Adipocyte (in vitro differentiated cells): ENCODE measurements at places on chromosomes 11 and 22.

GRCh38 chr11:43392713-43393112, 34.0 kb downstream of the TTC17 start:
- DNase-seq: no peak

GRCh38 chr11:28464252-28464867, 356.2 kb downstream of the METTL15 start:
- peak; percentile 61 for DNase-seq

GRCh38 chr11:14480716-14481115, 18.9 kb downstream of the COPB1 start:
- DNase-seq: no peak

- no peak for DNase-seq
Measured at GRCh38 chr11:128018692-128019091, 568.7 kb downstream of the ETS1 start.

DNA sequence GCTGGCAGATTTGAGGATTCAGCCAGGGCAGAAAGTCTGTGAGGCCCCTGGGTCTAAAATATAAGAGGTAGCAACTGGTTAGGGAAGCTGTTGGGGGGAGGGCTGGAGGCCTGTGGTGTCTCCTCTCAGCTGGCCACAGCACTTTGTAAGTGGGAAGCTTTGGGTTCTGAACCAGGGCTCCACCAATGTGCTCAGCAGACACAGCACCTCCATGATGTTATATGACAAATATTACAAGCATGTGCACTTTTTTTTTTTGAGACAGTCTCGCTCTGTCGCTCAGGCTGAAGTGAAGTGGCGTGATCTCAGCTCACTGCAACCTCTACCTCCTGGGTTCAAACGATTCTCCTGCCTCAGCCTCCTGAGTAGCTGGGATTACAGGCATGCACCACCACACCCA, 8.0 kb downstream of the ARHGAP1 start:
- DNase-seq: no peak

DNA sequence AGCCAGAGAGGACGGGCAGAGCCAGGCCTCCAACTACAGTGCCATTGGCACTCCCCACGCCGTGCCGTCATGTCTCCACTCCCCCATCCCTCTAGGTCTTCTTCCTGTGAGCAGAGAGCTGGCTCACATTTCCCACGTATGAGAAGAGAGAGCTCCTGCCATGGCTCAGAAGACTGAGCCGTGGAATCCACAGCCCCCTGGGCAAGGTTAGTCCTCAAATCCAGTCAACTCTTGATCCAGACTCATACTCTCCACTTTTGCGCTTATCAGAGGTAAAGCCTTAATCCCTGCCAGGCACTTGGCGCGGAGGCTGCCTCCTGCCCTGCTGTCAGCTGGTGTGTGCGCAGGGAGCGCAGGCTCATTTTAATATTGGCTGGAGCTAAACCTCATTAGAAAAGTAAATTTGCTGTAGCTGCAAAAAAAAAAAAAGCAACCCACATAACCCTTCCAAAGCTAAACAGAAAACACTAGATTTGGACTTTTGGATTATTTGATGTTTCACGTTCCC, 4.7 kb downstream of the B3GAT1 start:
- no peak for DNase-seq

- no peak for DNase-seq
Measured at GRCh38 chr11:20771681-20772080, 102.3 kb downstream of the NELL1 start.

- peak; percentile 36 for DNase-seq
Measured at GRCh38 chr11:76209375-76209972, 3.2 kb upstream of the WNT11 start.
